Heart right ventricle (tissue), 16 donors: ENCODE measurements at places on chromosomes 5 and 9. TPM values are rescaled to one million over a fixed set of nuclear protein-coding genes. Genes with fewer than 3 reads are reported as not detected.

The LURAP1L gene
- 4.6 TPM for total RNA-seq

DNA sequence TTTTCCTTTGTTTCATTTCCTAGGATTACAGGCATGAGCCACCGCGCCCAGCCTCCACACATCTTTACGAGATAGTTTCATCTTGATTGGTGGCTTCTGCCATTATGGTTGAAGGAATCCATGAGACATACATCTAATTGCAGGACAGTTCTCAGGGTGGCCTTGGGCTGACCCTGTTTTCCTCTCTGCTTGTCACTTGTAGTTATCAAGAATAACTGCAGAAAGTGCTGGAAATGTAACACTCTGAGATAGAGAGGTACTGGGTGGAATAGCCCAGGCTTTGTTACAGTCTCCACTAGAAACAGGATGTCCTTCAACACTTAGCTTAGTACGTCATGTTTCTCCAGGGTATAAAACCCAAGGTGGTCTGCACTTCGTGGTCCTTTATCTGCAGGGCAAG lies 10.7 kb downstream of the UGT3A2 start:
- DNase-seq, result no peak

DNA sequence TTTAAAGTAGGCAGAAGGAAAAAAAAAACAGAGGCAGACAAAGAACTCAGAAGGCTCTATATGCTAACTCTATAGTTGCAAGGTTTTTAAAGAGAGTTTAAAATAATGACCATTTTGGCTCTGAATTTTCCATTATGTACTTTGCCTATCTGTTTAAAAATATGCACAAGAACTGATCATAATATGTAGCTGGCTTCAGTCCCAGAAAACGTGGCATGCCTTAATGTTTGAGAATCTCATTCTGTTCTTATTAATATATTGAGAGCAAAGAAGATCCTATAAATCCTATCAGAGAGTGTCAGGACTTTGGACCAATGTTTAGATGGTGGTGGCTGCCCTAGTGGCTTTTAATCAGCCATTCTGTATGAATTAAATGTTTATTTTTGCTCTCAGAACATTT lies 121.5 kb downstream of the JMY start:
- no peak for DNase-seq

DNA sequence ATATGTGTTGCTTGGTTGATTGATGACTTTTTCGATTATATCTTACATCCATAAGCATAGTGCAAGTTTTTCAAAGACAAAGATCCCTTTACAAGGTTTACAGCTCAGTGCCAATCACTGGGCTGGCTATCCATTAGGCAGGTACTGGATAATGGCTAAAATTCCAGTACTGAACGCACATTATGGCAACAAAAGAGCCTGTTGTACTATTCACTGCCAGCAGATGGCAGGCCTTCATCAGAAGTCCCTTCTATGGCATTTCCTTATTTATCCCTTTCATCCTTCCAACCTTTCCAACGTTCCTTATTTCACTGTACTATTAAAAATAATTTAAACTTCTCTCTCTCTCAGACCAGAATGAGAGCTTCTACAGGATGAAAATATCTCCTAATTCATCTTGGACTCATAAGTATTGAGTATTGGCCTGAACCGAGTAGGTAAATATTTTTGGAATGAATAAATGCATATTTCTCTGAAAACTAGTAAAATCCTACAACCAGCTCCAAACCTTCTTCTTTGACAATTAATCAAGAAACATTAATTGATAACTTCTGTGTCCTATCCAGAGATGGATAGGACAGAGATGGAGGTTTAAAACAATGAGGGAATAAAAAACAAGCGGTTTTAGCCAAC lies 6.7 kb upstream of the WNT8A start:
- peak; percentile 49 for DNase-seq

The IFT74 gene
- 11.8 TPM for total RNA-seq

- DNase-seq, result no peak
Observed at GRCh38 chr9:3447788-3448187, 78.0 kb downstream of the RFX3 start.

DNA sequence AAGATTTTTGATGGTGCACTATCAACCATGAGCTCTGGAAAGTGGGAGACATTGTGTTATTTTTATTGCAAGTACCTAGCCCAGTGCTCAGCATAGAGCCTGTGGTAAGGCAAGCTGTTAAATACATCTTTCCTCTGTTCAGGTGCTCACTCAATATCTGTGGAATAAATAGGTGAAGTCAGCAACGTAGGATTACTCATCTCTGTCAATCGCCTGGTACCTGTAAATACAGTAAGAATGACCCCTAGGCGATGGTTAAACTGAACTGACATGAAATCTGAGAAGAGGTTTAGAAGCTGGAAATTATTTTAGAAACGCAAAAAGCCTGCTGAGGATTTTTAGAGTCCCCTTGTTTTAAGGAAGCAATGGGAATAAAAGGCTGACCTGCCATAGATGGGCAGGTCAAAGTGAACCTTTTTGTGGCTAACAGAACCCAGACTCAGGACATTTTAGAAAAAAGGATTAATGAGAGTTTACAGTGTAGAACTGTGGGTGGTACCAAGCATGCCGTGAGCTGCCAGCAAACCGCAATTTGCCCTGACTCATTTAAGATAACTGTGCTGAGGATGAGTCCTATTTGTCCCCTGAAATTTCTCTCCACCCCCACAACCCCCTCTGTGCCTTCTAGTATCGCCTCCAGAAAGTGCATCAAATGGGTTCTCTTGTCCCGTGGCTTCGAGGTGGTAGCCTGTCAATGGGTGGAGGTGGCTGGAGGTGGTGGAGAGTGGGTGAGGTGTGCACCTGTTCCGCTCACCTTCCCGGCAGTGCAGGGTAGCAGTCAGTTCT lies 375.1 kb downstream of the MED10 start:
- DNase-seq, result no peak

- no peak for DNase-seq
Observed at GRCh38 chr9:97985058-97985861, 2.1 kb downstream of the ANP32B start.

DNA sequence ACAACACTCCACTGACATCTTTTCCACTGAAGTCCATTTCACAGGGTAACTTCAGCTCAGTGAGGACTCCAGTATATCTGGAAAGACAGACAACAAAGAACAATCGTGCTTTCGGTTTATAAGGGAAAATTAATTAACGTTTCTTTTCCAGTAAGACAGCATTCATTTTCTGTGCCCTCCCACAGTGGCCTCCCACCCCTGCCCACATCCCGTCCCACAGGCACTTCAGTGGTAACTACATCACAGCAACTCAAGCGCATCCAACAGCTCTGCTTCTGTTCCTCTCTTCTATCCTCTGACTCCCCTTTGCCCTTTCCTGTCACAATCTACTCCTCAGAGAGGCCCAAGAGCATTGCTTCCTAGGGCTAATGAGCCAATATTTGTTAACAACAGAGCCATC lies 40.3 kb downstream of the GLDC start:
- DNase-seq, result no peak

GRCh38 chr5:76371960-76372322 lies 31.1 kb upstream of the IQGAP2 start:
- DNase-seq, result no peak

The KIF24 gene
- total RNA-seq, result 0.40 TPM

DNA sequence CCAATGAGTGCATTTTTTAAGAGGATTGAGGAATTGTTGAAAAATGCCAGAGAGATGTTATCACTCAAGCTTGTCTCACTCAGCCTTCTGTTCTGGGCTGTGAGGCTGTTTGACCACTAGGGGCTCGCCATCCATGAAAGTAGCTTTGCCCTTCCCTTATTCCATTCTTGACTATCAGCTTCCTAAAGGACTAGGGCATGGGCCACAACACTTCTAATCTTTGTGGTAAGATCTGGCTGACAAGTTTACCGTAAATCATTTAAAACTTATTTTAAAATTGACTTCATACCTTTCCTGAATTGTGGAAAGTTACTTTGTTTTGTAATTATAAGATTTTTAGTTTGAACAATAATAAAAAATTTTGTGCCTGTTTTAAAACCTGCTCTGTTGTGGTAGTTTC lies 49.5 kb downstream of the TJP2 start:
- no peak for DNase-seq

DNA sequence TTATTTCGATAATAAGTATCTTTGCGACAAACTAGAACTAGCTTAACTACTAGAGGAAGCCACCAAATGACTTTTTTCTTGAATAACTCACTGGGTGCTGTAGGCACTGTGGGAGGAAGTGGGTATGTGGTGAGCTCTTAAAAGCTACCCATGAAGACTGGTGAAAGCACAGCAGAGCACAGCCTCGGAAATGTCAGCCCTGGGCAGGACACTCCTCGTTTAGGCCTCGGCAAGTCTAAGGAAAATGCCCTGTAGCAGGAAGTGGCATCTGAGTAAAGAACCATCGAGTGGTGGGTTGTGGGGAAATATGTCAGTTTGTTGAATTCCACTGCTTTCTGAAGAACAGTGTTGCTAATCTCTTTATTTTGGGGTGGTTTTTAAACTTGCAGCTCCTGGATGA lies 44.0 kb upstream of the NCS1 start:
- no peak for DNase-seq

The GRK6 gene
- total RNA-seq, result 12.9 TPM

- no peak for DNase-seq
Observed at GRCh38 chr9:20037699-20038098, 248.9 kb upstream of the SLC24A2 start.

The FOXD4L5 gene
- not detected for total RNA-seq

GRCh38 chr5:96870094-96871026 lies 5.9 kb upstream of the ERAP2 start:
- no peak for DNase-seq

- DNase-seq, result no peak
Observed at GRCh38 chr9:121055642-121056143, 5.6 kb upstream of the C5 start.

The LCN15 gene
- total RNA-seq, result not detected

- DNase-seq, result peak; percentile 73
Observed at GRCh38 chr5:66828548-66829357, 232.6 kb downstream of the MAST4 start.

The SPINK4 gene
- not detected for total RNA-seq

The DMRT3 gene
- total RNA-seq, result not detected

The LHX3 gene
- not detected for total RNA-seq

- no peak for DNase-seq
Observed at GRCh38 chr5:145591578-145591977, 243.6 kb downstream of the PRELID2 start.

- no peak for DNase-seq
Observed at GRCh38 chr5:96087939-96088338, 126.3 kb upstream of the ELL2 start.

The SNCB gene
- total RNA-seq, result not detected

GRCh38 chr5:56757077-56757476 lies 58.3 kb upstream of the MAP3K1 start:
- DNase-seq, result no peak

The SEMA5A gene
- total RNA-seq, result 41.4 TPM

DNA sequence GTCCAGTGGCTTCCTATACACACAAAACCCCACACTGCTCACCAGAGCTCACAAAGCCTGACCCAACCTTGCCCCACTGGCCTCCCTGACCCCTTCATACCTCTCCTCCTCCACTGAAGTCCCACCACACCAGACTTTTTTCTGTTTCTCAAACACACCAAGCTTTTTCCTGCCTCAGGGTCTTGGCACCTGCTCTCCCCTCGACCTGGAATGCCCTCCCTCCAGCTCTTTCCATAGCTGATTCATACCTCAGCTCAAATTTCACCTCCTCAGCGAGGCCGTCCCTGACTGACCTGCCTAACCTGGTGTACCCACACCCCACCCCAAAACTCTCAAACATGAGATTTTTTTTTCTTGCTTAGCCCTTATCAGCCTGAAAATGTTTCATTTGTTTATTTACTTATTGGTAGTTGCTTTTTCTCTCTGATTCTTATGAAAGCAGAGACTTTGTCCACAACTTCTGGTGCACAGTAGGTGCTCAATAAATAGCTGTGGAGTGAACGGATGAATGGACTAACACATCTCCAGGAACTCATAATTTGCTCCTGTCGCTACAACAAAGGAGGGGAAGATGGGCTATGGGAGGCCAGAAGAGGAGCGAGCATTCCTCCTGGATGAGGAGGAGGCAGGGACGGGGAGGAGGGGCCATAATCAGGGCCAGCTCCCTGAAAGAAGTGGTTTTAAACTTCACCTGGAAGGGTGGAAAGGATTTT lies 84.3 kb downstream of the SH3TC2 start:
- DNase-seq, result no peak

The BTNL8 gene
- total RNA-seq, result not detected
